ENCODE measurements at places on chromosomes 1 and 21. TPM values are rescaled to one million over a fixed set of nuclear protein-coding genes. Genes with fewer than 3 reads are reported as not detected.

GRCh38 chr1:66237722-66238479 is 296.1 kb upstream of the SGIP1 start:
- H3K4me3 ChIP-seq = no peak overlapping the region
- H3K4me1 ChIP-seq = no peaks in the 10 kb centered on the region
- H3K27ac ChIP-seq = no peak overlapping the region
- no peak for DNase-seq

DNA sequence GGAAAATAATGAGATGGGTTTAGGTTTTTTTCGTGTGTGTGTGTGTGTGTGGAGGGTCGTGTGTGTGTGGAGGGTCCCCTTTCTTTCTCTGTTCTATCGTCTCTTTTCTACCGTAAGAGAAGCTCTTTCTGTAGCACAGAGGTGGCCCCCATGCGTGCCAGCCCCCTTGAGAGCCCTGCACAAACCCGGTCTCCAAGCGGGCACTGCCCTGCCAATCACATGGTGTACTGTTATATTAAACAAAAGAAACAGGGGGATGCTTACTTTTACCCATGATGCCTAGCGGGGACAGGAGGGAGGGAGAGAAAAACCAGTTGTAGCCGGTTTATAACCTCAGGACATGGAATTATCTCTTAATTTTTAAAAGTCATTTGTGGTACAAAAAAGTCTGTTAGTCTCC is 41.0 kb downstream of the GATAD2B start:
- no peak overlapping the region for H3K27ac ChIP-seq
- no peak overlapping the region for H3K4me3 ChIP-seq
- H3K4me1 ChIP-seq = peaks cover 6% of the 10 kb centered on the region
- no peaks in the 10 kb centered on the region for H3K27me3 ChIP-seq
- no peaks in the 10 kb centered on the region for H3K36me3 ChIP-seq

DNA sequence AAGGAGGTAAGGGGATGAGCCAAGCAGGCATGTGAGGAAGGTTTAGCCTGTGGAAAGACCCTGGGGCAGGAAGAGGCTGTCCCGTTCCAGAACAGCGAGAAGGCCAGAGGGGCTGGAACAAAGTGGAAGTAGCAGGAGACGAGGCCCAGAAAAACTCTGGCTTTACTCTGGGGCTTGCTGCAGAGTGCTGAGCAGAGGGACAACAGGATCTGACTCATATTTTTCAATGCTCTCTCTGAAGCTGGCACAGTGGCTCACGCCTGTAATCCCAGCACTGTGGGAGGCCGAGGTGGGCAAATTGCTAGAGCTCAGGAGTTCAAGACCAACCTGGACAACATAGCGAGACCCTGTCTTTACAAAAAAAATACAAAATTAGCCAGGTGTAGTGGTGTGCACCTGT is 52.4 kb upstream of the PAX7 start:
- no peaks in the 10 kb centered on the region for H3K36me3 ChIP-seq
- no peak overlapping the region for H3K27ac ChIP-seq
- H3K4me3 ChIP-seq = no peak overlapping the region
- DNase-seq = no peak
- no peaks in the 10 kb centered on the region for H3K4me1 ChIP-seq

DNA sequence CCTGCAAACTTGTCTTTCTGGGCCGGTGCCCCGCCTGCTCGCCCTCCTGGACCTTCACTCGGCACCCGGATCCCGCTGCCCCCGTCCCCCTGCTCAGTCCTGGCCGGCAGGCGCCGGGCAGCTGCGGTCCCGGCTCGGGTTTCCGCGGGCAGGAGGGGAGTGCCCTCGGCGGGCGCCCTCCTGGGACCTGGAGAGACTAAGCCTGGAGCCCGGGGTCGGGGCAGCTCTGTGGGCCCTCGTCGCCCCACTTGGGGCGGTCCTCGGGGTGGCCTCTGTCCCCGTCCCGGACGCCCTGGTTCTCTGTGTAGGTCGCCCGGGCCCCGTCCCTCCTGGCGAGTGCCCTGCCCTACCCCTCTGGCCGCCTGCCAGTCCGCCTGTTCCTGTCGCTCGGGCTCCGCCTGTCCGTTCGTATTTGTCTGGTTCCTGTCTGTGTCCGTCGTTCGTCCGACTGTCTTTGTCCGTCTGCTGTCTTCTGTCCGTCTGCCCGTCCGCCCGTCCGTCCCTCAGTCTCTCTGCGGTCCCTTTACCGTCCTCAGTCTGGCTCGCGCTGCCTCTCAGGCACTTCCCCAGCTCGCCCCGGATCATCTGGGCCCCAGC is 490 bp downstream of the SERINC2 start:
- peak overlapping the region; percentile 90 for H3K4me3 ChIP-seq
- no peaks in the 10 kb centered on the region for H3K27me3 ChIP-seq
- H3K4me1 ChIP-seq = peaks cover 10% of the 10 kb centered on the region
- no peaks in the 10 kb centered on the region for H3K36me3 ChIP-seq
- peak; percentile 74 for DNase-seq

DNA sequence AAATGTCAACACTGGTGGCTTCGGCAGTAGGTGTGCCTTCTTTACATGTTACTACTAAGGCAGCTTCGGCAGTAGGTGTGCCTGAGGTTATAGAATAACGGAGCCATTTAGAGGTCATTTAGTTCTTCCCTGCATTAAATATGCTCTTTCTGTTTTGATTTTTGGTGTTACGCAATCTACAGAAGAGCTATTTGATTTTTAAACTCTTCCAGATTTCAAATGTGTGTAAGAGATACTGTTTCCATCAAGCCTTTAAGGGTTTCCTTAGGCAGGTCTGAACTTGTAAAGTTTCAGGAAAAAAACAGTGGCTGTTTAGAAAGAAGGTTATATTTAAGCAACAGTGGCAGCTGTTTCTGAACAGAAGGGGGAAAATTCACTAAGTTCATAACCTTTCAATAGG is 54.8 kb downstream of the PIK3R3 start:
- H3K36me3 ChIP-seq = no peaks in the 10 kb centered on the region
- no peaks in the 10 kb centered on the region for H3K27me3 ChIP-seq
- H3K27ac ChIP-seq = no peak overlapping the region
- no peak overlapping the region for H3K4me3 ChIP-seq

GRCh38 chr1:156705918-156706656 is 704 bp upstream of the CRABP2 start:
- peaks cover 2% of the 10 kb centered on the region for H3K36me3 ChIP-seq
- H3K27ac ChIP-seq = peak overlapping the region; percentile 79
- DNase-seq = peak; percentile 98
- peaks cover 27% of the 10 kb centered on the region for H3K4me1 ChIP-seq
- peak overlapping the region; percentile 50 for H3K4me3 ChIP-seq
- peaks cover 15% of the 10 kb centered on the region for H3K27me3 ChIP-seq

GRCh38 chr1:159199901-159200300 is 4.8 kb upstream of the ACKR1 start:
- no peaks in the 10 kb centered on the region for H3K36me3 ChIP-seq
- no peak overlapping the region for H3K4me3 ChIP-seq
- no peaks in the 10 kb centered on the region for H3K4me1 ChIP-seq
- no peak for DNase-seq
- no peak overlapping the region for H3K27ac ChIP-seq
- no peaks in the 10 kb centered on the region for H3K27me3 ChIP-seq

- H3K27ac ChIP-seq = no peak overlapping the region
- H3K4me3 ChIP-seq = no peak overlapping the region
- H3K36me3 ChIP-seq = no peaks in the 10 kb centered on the region
- no peaks in the 10 kb centered on the region for H3K4me1 ChIP-seq
Measured at GRCh38 chr1:221791846-221792245, 50.0 kb upstream of the DUSP10 start.

DNA sequence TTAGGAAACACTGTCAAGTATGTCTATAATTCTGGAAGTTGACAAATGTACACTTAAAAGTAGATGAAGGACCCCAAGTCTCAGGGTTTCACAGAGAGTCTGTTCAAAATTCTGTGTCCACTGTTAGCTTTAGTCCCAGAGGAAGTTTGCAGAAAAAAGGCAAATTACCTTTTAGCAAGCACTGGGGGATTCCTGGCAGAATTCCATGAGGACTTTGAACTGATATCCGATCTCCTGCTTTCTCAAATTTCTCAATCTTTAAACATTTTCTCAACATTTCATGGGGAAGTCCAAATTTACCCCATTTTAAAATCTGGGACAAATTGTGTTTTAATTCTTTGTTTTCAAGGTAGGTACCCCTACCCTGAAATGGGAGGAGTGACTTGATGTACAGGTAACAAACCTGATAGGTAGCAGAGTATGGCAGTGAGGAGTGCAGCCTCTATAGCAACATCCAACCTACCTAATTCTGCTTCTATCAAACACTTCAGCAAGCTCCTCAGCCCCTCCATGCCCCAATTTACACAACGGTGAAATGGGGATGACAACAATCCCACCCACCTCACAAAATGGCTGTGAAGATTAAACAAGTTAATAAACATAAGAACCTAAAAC is 344.9 kb downstream of the OMA1 start:
- no peak for DNase-seq
- no peaks in the 10 kb centered on the region for H3K36me3 ChIP-seq
- H3K27ac ChIP-seq = no peak overlapping the region
- no peaks in the 10 kb centered on the region for H3K27me3 ChIP-seq
- no peaks in the 10 kb centered on the region for H3K4me1 ChIP-seq

DNA sequence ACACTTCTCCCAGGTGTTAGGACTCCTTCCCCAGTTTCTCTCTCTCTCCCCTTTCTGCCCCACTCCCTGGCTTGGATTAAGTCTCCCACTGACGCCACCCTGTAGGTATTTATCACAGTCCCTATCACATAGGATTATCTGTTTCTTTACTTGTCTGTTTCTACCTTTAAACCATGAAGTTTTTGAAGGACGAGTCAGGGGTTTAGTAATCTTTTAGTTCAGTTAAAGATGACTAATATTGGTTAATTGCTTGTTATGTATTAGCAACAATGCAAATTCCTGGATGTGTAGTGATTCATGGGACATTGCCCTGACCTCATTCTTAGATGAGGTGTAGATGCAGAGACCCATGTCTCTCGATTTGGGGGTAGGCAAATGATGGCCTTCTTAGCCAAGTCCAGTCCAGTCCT is 6.4 kb downstream of the LAMC1 start:
- no peak overlapping the region for H3K4me3 ChIP-seq
- no peak for DNase-seq
- no peak overlapping the region for H3K27ac ChIP-seq
- H3K36me3 ChIP-seq = no peaks in the 10 kb centered on the region

LRP8 gene
- total RNA-seq = 68.1 TPM

BRINP2 gene
- 0.42 TPM for total RNA-seq

OR10Z1 gene
- total RNA-seq = not detected

FMO1 gene
- not detected for total RNA-seq

LCE2C gene
- total RNA-seq = not detected

GCSAML gene
- total RNA-seq = not detected

MPL gene
- not detected for total RNA-seq

LCE6A gene
- total RNA-seq = not detected

C2CD4D gene
- 0.71 TPM for total RNA-seq

All from H1 (cell line).